ENCODE measurements at places on chromosomes 1 and 21.

DNA sequence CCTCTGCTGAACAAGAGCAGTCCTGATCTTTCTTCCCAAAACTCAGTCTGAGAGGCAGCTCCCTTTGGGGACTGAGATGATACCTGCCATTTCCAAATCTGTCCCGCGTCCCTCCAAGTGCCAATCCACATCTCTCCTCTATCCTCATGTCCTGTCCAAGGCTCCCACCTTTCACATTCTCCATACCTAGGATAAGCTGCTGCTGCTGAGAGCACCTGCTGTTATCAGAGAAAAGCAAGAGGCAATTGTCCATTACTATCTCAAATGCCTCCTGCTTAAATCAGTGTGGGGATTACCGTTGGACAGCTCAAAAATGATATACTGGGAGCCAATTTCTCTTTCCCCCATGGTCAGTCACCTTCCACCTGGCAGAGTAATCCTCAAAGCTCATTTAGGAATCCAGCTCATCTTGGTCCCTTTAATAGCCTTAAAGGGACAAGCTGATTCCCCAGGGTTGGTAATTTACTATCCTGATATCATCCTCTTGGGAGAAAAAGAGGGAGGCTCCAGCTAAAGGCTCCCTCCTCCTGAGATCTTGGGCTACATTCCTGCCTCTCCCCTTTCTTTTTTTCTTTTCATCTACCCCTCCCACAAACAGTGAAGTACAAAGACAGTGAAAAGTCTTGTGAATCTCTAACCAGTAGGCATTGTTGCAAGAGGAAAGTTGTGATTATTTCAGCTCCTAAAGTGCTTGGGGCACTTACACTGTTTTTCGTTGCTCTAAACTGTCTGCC, 278.1 kb upstream of the CAMK1G start:
- no peak for DNase-seq

GRCh38 chr1:26779098-26779668, 8.6 kb upstream of the PIGV start:
- peak; percentile 9 for DNase-seq

- peak; percentile 50 for DNase-seq
Measured at GRCh38 chr1:94819945-94820746, at the start of gene SLC44A3. SLC44A3 (plus strand) TSS chr1:94820357; CDS start chr1:94820452, 95 bp downstream.

DNA sequence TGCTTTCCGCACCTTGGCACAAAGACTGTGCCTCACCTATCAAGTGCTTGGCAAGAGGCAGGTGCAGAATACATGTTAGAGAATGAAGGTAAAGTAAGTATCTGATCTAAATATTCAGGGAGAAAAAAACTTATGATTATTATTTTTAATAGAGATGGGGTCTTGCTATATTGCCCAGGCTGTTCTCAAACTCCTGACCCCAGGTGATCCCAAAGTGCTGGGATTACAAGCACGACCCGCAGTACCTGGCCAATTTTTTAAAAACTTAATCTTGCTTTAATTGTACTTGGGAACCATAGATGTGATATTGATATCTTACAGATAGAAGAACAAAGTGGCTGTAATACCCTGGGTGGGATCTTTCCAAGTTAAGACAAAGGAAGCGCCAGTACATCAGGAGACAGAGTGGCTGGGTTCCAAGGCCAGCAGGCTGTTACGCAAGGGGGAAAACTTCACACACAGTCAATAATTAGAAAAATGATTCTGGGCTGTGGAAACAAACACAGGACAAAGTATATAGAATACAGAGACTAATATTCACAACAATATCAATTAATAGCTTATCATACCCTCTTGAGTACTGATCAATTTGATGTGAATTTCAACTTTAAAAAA, 58.6 kb upstream of the ATP1A1 start:
- DNase-seq = no peak

DNA sequence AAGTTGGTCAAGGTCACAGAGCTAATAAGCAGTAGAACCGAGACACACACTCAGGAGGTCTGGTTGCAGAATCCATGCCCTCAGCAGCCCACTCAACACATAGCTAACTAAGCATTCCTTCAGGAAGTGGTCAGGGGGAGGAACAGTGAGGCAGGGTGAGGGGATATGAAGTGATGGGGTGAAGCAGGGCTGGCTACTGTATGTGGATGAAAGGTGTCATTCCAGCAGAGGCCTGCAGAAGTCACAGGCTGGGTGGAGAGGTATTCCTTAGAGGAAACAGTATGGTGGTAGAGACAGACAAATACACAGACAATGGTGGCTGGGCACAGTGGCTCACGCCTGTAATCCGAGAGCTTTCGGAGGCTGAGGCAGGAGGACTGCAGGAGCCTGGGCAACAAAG, 14.1 kb downstream of the TMCO4 start:
- no peak for DNase-seq
